NCI-H1048 (cell line): ENCODE measurements at places on chromosomes 16 and 17.

DNA sequence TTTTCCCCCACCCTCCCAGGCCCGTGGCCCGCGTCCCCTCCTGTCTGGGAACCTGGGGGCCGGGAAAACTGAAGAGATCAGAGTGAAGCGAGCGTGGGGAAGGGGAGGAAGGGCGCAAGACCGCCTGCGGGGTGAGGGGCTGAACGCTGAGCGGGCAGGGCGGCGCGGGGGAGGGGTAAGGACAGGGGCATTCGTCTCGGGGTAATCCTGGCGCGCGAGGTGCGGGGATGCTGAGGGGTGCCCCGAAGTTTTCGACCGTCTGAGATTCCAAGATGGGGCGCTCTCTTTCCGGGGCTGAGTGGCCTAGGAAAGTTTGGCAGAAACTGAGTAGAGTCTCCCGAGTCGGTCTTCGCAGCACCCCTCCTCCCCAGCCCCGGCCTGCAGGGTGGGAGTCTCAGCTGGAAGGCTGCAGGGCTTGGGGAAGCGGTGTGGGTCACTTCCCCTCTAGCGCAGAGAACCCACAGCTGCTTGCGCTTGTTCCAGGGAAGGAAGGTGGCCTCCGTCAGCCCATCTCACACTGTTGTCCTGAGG is 555 bp downstream of the TTYH2 start:
- DNase-seq: no peak

GRCh38 chr17:59725691-59726090 is 18.2 kb downstream of the VMP1 start:
- DNase-seq: no peak

- peak; percentile 73 for DNase-seq
These were observed at the start of gene RAB34 for GRCh38 chr17:28717578-28718332. Gene RAB34, minus strand, starts transcription at chr17:28717868. Its CDS starts 602 bp downstream, at chr17:28717266.

DNA sequence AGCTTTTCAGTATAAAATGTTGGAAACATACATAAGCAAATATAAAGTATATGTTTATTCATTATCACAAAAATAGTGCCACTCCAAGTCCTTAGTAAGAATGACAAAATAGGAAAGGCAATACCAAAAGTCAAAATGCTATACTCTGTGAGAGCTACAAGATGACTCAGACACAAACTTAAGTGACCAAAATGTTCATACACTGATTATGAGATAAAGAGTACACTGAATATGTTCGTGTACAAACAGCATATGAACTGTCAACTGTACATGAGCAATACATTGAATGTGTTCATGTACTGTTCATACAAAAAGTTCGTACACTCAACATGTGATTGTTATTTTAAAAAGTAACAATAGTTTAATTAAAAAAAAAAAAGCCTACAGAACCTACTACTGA is 103.3 kb downstream of the CA4 start:
- no peak for DNase-seq

- DNase-seq: no peak
These were observed 26.2 kb downstream of the WSCD1 start for GRCh38 chr17:6096201-6097004.

GRCh38 chr17:76593384-76593826 is 7.7 kb upstream of the ST6GALNAC2 start:
- DNase-seq: no peak

DNA sequence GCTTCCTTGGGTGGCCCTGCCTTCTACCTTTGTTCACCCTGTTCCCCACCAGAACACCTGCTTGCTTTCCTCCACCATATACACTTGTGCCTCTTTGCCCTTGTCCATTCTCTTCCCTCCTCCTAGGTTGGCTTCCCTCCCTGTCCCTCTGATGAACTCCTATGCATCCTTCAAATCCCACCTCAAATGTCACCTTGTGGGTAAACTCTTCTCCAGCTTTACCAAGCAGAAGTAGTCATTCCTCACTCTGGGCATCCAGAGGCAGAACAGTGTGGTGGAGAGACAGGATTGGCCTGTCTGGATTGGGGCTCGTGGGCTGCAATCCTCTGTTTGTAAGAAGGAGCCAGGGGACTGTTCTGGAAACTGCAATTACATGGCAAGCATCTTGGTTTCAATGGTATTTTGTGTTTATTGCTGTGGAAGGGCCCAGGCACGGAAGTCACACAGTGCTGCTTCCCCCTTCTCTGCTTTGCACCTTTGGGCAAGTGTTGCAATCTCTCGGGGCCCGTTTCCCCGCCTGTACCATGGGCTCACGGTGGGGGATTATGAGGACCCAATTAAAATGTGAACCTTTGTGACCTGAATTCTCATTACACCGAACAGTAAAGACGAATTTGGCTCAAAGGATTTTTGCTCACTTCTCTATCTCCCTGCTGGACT is 21.9 kb upstream of the NXPH3 start:
- no peak for DNase-seq

DNA sequence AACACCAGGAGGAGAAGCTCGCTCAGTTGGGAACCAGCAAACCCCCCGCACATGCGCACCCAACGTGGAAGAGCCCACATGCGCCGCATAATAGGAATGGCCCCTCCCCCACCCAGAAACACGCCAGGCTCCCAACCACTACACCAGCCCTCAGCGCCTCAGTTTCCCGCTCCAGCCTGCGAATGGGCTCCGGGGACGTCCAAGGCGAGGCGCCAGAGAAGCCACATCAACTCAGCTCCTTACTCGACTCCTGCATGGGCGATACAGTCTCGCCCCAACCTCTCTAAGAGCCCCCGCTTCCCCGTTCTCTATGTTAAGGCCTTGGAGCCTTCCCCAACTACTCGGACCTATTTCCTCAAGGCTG is 504 bp downstream of the SRSF1 start:
- DNase-seq: peak; percentile 47

- DNase-seq: no peak
These were observed 9.0 kb upstream of the CDH5 start for GRCh38 chr16:66357523-66357928.

DNA sequence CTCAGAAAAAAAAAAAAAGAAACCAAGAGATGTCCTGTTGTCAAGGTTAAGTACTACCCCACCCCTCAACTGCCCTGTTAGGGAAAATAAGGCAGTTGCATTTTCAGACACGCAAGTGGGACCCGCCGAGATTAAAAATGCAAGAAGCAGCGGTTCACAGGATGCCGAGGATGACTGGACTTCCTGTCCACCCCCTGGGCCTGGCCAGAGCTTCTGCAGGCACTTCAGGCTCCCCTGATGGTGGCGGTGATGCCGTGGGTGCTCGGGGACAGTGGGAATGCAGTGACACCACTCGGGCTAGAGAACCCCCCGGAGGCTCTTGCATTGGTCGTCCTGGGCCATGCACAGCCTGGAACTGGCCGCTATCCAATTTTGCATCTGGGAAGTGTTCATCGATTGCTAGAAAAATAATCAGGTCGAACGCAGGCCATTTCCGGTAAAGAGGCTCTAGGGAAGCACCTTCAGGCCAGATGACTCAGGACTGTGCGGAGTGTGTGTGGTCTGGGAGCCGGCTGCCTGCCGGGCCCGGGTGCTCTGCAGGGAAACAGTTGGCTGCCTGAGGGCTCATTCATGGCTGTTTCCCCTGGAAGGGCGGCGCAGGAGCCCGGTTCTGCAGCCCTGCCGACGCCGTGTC is 13.4 kb upstream of the CRISPLD2 start:
- no peak for DNase-seq

DNA sequence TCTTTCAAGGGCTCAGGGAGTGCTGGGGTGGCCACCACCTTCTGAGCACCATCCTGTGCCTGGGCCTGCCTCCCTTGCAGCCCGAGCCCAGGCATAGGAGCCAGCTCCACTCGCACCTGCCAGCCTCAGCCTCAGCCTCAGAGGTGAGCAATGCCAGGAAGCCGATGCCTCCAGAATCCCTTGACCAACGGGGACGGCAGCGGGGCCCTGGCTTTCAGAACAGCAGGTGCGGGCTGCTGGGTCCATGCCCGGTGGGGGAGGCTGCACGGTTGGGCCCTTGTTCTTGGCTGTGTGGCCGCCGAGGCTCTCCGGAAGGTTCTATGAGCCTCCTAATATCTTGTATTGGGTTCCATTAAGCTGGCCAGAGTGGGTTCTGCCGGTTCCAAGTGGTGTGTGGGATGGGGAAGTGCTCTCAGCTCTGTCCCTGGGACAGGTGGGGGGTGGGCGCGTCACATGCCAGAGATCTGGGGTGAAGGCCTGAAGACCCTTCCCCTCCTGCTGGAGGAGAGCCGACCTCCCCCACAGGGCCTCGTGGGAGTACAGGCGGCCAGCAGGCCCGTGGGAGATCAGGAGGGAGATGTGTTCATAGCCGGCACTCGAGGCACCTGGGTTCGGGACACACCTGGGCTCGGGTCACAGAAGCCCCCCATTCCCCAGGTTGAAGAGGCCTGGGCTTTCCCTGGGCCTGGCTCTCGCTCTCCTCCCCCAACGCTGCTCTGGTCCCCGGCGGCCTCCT is 27.0 kb downstream of the NPTX1 start:
- no peak for DNase-seq

GRCh38 chr17:8152112-8152775 is at the start of gene PER1:
Gene PER1, minus strand, starts transcription at chr17:8152404. Its CDS starts 1,698 bp downstream, at chr17:8150706.
- DNase-seq: peak; percentile 82

- DNase-seq: no peak
These were observed 32.1 kb downstream of the CTCF start for GRCh38 chr16:67594256-67594915.

DNA sequence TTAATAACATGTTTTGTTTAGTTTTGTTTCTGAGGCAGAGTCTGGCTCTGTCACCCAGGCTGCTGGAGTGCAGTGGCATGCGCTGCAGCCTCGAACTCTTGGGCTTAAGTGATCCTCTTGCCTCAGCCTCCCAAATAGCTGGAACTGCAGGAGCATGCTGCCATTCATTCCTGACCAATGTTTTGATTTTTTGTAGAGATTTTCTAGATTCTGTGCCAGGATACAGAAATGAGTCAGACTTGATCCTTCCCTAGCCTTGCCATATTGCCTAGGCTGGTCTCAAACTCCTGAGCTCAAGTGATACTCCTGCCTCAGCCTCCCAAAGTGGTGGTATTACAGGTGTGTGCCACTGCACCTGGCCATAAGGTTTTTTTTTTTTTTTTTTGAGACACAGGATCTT is 17.7 kb downstream of the TAOK1 start:
- DNase-seq: no peak

DNA sequence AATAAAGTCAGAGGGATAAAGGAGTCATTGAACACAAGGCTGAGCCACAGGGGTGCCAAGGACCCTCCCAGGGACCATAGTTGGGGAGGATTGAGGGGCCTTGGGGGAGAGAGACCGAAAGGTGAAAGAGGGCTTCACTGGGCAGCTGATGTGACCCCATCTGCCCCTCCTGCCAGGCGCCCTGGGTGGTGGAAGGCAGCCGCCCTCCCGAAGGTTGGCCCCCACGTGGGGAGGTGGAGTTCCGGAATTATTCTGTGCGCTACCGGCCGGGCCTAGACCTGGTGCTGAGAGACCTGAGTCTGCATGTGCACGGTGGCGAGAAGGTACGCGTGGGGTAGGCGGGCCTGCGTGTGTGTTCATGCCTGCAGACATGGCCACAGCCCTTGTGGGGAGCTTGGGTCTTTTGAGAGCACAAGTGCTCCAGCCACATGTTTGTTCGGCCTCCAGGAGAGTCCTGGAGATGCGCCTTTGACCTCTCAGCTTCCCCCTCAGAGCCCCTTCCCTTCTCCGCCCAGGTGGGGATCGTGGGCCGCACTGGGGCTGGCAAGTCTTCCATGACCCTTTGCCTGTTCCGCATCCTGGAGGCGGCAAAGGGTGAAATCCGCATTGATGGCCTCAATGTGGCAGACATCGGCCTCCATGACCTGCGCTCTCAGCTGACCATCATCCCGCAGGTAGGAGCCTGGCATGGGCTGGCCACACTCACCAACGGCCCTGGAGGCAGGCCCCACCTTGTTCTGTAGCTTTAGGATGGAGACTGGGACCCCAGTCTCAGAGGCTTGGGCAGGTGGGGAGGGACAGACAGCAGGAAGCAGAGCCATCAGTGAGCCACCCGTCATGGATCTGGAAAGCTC is 24.1 kb downstream of the ANKRD40 start:
- no peak for DNase-seq

GRCh38 chr17:42518046-42518754 is 17.8 kb upstream of the NAGLU start:
- no peak for DNase-seq

- DNase-seq: no peak
These were observed 2.3 kb downstream of the SLC5A11 start for GRCh38 chr16:24848065-24848464.

- DNase-seq: no peak
These were observed 130.6 kb upstream of the DNAH9 start for GRCh38 chr17:11467639-11468038.

- DNase-seq: no peak
These were observed 5.9 kb downstream of the PAM16 start for GRCh38 chr16:4344983-4345835.

DNA sequence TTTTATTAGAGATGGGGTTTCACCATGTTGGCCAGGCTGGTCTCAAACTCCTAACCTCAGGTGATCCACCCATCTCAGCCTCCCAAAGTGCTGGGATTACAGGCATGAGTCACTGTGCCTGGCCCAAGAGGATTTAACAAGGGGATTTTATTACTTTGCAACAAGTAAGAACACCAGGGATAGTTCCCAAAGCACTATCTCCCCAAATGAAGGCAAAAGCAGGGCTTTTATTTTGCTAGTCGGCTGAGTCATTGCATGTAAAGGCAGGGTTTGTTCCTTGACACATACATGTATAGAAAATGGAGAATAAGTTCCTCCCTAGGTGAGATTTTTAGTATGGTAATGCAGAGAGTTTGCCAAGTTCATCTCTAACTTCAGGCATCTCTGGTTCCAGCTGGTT is 24.0 kb downstream of the REXO5 start:
- DNase-seq: no peak

GRCh38 chr17:73706858-73707257 is 62.6 kb upstream of the SDK2 start:
- no peak for DNase-seq

DNA sequence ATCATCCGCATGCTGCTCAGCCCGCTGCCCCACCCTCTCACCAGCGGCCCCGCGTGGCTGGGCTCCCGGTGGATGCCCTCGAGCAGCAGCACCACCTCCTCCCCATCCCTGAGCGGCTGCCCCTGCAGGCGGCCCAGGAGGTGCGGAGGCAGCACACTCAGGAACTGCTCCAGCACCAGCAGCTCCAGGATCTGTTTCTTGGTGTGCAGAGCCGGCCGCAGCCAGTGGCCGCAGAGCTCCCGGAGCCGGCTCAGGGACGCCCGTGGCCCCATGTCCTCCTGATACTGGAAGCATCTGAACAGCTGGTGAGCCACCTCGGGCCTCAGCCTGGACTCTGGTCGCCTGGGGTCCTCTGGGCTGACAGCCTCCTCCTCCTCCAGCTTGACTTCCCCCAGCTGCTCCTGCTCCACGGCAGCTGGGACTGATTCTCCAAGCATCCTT is 6.6 kb downstream of the ZSCAN10 start:
- DNase-seq: no peak

DNA sequence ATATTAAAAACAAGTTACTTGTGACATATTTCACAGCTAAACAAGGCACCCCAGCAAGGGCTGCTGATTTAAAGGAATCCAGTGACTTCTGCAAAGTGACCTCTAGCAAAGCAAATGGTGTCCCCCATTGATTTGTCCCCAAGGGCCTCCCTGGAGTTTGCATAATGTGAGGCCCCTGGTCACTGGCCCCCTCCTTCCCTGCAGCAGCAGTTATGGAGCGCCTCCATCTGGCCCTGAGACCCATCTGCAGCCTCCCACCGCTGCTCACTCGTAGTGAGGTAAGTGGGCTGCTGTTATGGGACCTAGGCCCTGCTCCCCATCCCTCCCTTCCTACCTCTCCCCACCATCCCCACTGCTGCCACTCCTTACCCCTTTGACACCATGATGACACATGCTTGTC is 19.6 kb upstream of the EEF2K start:
- DNase-seq: no peak
